Upper lobe of right lung (tissue), 1 donor: ENCODE measurements at places on chromosomes 3 and 15. TPM values are rescaled to one million over a fixed set of nuclear protein-coding genes. Genes with fewer than 3 reads are reported as not detected.
A peak's percentile ranks its signal among the peaks of the same experiment; 100 is the strongest.

Gene IMPG2
- 0.29 TPM for total RNA-seq

Gene LRRC34
- total RNA-seq, result 0.98 TPM

Gene TUSC7
- not detected for total RNA-seq

DNA sequence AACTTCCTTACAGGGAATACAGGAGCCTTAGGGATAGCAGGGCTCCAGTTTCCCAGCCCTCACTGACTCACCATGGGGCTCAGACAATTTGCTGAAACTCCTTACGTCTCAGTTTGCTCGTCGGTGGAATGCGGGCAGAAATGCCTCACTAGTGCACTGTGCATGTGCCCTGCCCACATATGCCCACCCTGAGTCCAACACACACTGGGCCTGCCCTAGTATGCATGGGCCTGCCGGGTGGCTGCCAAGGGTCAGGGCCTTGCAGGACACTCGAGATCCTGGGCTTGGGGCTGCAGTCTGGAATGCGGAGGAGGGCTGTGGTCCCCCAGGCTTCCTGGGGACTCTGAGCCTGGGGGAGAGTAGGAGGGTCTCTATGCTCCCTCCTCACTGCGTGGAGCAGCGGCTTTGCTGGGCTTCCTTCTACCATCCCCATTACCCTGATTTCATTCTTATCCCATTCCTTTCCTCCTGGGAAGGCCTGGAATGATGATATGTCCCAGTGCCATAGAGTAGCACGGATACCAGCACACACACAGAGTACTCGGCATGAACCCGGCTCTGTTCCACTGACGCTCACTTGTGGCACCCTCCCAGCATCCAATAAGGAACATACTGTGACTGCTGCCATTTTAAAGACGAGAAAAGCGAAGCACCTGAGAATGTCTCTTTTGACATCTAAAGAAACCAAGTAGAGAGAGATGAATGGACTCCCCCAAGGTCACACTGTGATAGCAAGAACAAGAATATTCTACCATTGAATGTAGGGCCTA lies 124.2 kb downstream of the ASB7 start:
- H3K4me1 ChIP-seq, result peaks cover 10% of the 10 kb centered on the region
- H3K27me3 ChIP-seq, result no peaks in the 10 kb centered on the region
- no peaks in the 10 kb centered on the region for H3K36me3 ChIP-seq
- DNase-seq, result no peak
- H3K4me3 ChIP-seq, result no peak overlapping the region
- no peak overlapping the region for H3K27ac ChIP-seq

DNA sequence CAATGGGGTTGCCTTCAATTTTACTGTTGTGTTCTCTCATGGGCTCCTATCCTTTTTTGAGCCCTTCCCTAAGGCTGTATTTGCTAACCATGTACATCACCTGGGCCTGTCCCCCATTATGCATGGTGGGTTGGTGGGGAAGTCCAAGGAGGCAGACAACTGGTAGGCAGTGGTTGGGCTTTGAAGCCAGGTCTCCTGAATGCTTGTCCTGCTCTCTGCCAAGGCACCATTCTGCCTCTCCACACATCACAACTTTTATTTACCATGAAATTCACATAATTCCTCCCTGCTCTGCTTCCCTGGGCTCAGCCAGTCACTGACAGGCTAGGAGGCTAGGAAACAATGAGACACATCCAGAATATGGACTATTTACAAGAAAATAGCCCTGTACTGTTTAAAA lies 41.0 kb upstream of the COPB2 start:
- no peak for DNase-seq
- no peak overlapping the region for H3K4me3 ChIP-seq
- H3K4me1 ChIP-seq, result peaks cover 5% of the 10 kb centered on the region
- H3K27me3 ChIP-seq, result no peaks in the 10 kb centered on the region

- H3K4me1 ChIP-seq, result peaks cover 31% of the 10 kb centered on the region
- peaks cover 28% of the 10 kb centered on the region for H3K36me3 ChIP-seq
- no peak for DNase-seq
- peak overlapping the region; percentile 7 for H3K27ac ChIP-seq
These were observed 41.9 kb downstream of the ABHD2 start for GRCh38 chr15:89130201-89130600.

GRCh38 chr3:33786565-33787327 lies 11.7 kb upstream of the PDCD6IP start:
- H3K4me1 ChIP-seq, result no peaks in the 10 kb centered on the region
- no peak overlapping the region for H3K27ac ChIP-seq
- H3K27me3 ChIP-seq, result no peaks in the 10 kb centered on the region
- H3K36me3 ChIP-seq, result no peaks in the 10 kb centered on the region
- peak overlapping the region; percentile 17 for H3K4me3 ChIP-seq

GRCh38 chr15:50233192-50233736 lies 32.3 kb downstream of the HDC start:
- H3K27me3 ChIP-seq, result no peaks in the 10 kb centered on the region
- H3K27ac ChIP-seq, result no peak overlapping the region
- DNase-seq, result no peak

- H3K27ac ChIP-seq, result no peak overlapping the region
- no peak overlapping the region for H3K4me3 ChIP-seq
- DNase-seq, result no peak
- H3K27me3 ChIP-seq, result no peaks in the 10 kb centered on the region
- H3K36me3 ChIP-seq, result peaks cover 8% of the 10 kb centered on the region
- no peaks in the 10 kb centered on the region for H3K4me1 ChIP-seq
These were observed 68.0 kb downstream of the OXNAD1 start for GRCh38 chr3:16332904-16333426.

DNA sequence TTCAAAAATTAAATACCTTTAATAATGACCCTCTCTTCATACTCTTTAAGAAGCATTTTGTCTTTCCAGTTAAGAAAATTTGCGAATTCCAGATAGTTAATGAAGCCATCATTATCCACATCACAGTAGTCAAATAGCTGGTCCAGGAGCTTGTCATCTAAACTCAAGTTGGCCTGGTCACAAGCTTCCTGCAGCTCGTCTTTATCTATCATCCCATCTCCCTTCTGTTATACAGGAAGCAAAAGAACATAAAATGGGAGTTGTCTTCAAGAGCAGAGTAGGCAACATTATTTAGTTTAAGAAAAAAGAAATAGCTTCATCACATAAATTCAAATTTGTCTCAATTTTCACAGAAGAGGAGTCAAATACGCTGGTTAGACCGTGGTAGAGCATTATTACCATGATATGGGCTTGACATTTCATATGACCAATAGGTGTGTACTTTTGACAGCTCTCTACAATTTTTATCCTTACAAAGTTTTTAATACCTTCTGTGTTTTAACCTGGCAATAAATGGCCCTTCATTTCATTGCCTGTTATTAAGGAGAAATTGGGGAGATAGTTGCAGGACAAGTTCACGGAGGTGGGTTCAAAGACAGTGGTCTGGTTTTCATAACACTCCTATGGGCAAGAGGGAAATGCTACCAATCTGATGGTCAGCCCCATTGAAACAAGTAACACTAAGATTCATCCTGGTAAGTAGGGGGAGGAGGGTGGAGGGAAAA lies 45.4 kb downstream of the EFHB start:
- H3K36me3 ChIP-seq, result no peaks in the 10 kb centered on the region
- H3K4me3 ChIP-seq, result peak overlapping the region; percentile 34
- H3K27me3 ChIP-seq, result no peaks in the 10 kb centered on the region
- H3K27ac ChIP-seq, result peak overlapping the region; percentile 79
- no peak for DNase-seq
- peaks cover 28% of the 10 kb centered on the region for H3K4me1 ChIP-seq

- no peak overlapping the region for H3K27ac ChIP-seq
- H3K36me3 ChIP-seq, result no peaks in the 10 kb centered on the region
- no peak overlapping the region for H3K4me3 ChIP-seq
- no peaks in the 10 kb centered on the region for H3K27me3 ChIP-seq
- DNase-seq, result no peak
These were observed 106.9 kb upstream of the SLCO2A1 start for GRCh38 chr3:134136604-134137003.

DNA sequence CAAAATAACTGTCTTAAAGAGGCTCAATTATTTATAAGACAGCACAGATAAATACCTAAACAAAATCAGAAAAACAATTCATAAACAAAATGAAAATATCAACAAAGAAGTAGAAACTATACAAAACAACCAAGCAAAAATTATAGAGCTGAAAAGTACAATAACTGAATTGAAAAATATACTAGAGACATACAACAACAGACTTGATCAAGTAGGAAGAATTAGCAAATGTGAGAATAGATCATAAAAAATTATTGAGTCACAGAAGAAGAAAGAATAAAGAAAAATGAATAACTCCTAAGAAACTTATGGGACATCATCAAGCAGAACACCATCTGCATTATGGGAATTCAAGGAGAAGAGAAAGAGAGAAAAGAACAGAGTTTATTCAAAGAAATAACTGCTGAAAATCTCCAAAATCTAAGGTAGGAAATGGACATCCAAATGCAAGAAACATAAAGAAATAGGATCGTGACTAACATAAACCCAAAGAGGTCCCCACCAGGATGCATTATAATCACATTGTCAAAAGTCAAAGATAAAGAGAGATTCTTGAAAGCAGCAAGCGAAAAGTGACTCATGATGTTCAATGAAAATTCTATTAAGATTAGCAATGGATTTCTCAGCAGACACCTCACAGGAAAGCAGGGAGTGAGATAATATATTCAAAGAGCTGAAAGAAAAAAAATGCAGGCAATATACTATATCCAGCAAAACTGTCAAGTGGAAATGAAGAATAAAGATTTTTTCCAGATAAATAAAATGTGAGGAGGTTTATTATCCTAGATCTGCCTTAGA lies 85.9 kb downstream of the DCLK3 start:
- H3K27me3 ChIP-seq, result no peaks in the 10 kb centered on the region
- no peak overlapping the region for H3K27ac ChIP-seq
- H3K36me3 ChIP-seq, result no peaks in the 10 kb centered on the region
- no peak for DNase-seq
- no peak overlapping the region for H3K4me3 ChIP-seq
